DMS53 (cell line): ENCODE measurements at places on chromosomes 3 and 15.

GRCh38 chr3:178455226-178455625 lies 81.0 kb upstream of the KCNMB2 start:
- DNase-seq: no peak

- DNase-seq: no peak
Observed at GRCh38 chr3:53089511-53089910, 40.7 kb downstream of the RFT1 start.

DNA sequence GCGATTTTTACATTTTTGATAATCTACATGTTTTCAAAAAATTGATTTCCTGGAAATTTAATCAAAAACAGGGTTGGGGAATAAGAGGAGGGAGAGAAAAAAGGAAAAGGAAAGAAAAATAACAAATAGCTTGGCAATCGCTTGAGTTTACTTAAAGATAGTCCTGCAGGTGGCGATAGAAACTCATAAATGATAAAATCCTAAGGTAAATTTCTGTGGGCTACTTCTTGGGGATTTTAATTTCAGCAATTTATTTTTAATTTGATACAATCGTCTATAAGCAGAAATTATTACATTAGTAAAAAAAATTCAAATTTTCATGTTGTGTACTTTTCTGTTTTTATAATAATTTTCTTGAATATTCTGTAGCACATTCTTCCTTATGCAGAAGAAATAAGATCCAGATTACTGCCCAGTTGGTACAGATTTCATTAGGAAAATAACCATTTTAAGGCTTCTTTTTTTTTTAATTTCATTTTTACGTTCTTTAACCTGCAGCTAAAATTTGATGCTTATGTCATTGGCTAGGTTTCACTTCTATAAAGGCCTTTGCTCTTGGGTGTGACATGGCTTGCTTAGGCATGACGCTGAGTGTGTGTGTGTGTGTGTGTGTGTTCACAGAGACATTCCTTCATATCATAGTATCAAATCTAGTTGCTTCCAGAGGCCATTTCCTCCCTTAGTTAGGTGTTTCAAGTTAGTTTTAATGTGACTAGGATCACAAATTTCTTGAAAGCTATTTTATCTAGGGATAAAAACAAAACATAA lies 181.8 kb downstream of the MCTP2 start:
- DNase-seq: peak; percentile 35

DNA sequence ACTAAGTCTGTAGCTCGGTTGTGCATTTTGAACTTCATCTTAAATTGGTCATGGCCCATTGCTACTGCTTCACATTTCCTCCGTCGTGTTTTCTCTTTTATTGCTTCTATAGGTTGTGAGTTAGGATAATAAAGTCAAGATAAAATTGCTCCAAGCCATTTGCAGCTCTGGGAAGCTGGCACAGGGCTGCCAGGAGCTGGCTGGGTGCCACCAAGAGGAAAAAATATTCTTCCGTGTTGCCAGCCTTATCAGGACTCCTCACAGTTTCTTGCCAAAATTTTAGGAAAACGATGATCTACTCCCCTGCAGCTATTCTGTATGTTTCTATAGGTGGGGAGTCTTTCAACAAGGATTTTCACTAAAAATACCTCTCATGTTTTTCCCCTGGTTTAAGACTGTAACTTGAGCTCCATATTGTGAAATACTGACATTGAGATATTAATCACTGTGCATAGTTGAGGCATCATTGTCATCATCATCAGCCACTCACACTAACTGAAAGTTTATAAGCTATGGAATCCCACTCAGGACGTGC lies 55.4 kb upstream of the PIAS1 start:
- no peak for DNase-seq

GRCh38 chr15:56839099-56839498 lies 79.3 kb upstream of the TCF12 start:
- no peak for DNase-seq

GRCh38 chr3:55476515-55476914 lies 10.6 kb downstream of the WNT5A start:
- DNase-seq: no peak

DNA sequence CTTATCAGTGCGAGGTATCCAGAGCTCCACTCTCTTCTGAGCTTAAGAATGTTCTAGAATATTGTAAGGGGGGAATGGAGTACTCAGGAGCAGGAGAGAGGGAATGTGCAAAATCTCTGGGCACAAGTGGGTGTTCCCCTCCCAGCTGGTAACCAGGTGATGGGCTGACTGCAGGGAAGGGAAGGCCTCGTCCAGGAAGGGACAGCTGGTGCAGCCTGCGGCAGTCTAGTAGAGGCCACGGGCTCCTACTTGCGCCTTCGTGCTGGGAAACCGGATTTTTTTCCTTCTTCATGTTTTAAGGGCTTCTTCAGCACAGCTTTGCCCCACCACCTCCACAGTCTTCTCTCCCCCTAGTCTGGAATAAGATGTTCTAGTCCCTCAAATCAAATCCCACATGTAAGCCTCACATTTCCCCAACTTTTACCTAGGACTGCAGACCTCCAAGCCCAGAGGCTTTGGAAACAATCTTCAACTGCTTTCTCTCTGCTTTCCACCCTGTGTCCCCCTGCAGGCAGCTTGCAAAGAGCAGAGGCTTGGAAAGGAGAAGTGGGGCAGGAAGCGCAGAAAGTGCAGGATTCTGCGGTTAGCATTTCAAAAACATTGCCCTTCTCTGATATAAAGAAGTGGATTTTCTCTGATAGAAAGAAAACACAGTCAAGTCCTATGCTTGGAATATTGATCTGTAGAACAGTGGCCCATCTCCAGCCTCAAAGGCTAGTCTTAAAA lies 11.9 kb upstream of the CGNL1 start:
- no peak for DNase-seq

DNA sequence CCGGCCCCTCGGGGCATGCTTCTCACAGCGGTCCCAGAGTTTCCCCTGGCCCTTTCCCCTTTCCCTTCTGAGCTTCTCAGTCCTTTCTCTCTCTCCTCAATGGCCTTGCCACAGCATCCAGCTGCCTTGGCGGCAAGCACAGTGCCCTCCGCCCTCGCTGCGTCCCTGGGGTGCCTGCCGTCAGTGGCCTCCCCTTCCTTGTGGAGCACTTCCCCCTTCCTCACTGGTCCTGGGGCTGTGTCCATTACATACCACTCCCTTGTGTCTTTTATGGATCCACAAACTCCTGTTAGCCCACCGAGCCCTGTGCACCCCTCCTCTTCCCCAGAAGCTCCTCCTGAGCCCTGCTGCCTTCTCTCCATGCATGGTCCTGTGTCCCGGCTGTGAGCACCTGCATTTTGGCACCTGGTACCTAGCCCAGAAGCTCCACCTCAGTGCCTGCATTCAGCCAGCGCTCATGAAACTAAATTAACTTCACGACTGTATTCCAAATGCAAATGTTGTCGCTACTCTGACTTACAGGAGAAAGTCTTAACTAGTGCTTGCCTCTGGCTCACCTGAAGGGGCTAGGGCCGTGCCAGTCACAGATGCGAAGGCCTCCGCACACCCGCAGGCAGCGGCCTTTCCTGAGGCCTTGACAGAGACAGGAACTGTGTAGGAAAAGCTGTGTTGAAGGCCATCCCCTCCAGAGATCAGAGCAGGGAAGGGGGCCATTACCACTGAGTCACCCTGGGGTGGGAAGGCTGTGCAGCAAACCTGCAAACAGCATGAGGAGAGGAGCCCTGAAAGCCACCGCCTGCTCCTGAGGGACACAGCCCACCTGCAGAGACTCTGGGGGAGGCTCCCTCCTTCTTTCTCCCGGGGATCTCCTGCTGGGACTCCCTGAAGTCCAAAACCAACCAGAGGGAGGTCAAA lies 19.1 kb upstream of the KLF13 start:
- no peak for DNase-seq

GRCh38 chr3:60010781-60011180 lies 961.0 kb upstream of the CFAP20DC start:
- no peak for DNase-seq

DNA sequence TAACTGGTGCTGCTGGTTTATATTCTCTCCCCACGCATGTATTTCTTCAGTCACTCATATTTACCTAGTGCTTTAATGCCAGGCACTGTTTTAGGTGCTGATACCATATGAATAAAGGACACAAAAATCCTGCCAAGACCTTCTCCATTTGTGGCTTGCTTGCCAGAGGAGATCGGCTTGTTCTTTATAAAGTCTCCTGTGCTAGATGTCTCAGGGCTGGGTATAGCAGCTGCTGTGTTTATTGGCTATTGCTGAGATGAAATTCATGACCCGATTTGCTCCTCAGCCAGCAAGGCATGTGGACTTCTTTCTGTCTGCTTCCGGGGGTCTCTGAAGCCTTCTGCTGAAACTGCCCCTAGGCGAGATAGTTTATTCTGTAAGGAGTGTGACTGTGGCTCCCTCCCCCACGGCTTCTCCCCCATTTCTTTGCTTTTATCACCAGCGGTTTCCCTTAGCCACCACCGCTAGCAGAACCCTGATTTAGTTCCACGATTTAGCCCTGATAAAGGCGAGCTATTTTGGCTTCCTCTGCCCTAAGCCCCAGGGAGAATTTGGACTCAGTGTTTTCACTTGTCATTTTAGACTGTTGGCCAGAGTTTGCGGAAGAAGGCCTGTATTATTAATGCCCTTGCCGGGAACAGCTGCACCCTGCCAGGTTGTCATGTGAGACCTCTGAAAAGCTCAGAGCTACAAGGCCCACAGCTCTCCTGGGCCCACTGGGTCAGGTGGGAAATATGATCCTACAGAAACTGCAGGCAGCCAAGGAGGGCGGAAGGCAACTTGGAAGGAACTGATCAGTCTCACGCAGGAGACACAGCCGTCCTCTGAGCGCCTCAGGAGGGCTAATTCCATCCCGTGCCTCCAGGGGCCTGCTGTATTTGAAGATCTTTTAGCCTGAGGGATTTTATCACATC lies 46.8 kb downstream of the ST6GAL1 start:
- DNase-seq: no peak

- DNase-seq: peak; percentile 94
Observed at GRCh38 chr15:57321973-57322601, 54.2 kb upstream of the CGNL1 start.

DNA sequence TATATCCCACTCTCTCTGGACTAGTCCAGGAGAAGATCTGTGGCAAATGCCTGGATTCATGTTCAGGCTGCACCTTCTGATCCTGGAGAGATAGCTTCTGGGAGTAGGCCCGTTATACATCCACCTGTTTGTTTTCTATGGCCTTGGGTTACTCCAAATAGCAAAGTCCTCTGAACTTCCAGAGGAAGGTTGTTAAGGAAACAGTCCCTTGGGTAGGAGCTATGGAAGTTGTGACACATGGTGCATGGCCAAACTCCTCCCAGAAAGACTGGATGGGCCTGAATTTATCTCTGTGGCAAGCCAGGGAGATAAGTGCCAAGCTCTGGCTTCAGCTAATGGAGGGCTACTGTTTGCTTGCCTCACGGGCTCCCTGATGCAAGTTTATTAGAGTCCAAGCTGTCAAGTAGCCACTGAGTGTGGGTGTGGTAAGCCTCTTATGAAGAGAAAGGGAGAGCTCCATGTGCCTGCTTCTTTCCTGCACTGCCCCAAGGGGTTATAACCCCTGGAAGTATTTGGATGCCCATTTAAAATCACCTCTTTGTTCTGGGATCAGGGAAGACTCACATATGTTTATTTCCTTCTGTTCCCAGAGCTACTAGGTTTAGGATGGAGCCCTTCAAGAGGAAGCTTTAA lies 328.7 kb upstream of the ATP11B start:
- no peak for DNase-seq

DNA sequence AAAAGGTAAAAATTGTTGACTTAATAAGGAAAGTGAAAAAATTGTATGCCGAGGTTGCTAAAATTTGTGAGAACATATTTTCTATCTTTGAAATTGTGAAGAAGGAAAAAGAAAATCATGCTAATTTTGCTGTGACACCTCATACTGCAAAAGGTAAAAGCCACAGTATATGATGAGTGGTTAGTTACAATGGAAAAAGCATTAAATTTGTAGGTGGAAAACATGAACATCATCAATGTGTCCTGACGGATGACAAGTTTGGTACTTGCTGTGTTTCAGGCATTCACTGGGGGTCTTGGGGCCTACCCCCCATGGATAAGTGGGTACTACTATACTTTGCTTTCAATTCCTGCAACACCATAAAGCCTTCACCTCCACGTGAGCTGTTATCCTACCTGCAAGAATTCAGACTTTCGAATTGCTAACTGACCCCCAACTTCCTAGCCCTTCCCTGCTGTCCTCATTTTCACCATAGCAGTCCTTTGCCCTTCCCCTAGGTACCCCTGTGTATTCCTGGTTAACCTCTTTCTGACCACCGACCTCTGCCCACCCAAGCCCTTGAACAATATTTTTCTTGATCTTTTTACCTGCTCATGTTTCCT lies 62.4 kb downstream of the RAB7A start:
- DNase-seq: no peak

DNA sequence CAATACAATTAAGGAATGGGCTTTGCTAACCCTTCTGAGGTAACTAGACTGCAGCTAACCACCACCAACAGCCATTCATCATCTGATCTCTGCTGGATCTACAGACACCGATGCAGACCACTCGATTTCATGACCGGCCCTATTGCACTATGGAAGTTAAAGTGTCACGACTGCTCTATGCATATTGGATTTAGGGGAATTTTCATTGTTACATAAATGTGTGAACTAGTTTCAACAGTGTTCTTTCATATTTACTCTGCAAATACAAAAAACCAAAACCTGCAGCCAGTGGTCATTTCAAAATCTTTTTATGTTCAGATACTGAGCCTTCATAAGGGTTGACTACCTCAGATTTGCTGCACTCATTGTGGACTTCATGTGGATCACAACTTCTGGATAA lies 14.5 kb downstream of the CDV3 start:
- no peak for DNase-seq

DNA sequence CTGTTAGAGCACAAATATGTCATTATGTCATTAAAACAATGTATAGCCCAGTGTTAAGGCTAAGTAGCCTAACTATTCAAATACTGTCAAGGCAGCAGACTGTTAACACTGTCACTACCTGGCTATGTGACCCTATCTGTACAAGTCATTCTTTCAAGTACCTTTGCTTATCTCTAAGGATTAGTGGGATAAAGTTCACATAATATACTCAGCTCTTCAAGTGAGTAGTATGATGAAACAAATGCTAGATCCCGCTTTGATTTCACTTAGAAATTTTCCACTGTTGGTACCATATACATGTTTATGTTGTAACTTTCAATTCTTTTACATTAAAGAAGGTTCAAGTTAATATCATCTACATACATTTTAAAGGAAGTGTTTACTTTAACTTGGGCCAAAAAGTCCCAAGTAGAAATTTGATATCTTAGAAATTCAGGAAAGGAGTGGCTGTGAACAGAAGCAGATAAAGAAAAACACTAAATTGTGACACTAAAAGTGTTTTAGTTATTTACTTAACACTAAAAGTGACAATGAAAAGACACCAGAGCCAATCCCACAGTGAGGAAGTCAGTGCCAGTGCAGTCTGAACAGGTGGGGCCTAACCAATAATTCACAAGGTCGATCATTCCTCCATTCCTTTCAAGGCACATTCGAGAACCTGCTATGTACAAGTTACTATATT lies 4.8 kb upstream of the RFX7 start:
- no peak for DNase-seq

- DNase-seq: no peak
Observed at GRCh38 chr3:197882586-197882985, 67.4 kb upstream of the RPL35A start.

- peak; percentile 69 for DNase-seq
Observed at GRCh38 chr3:61560517-61561373, 626 bp upstream of the PTPRG start.
